ENCODE measurements at places on chromosomes 7 and 10. TPM values are rescaled to one million over a fixed set of nuclear protein-coding genes. Genes with fewer than 3 reads are reported as not detected.

- DNase-seq = no peak
Measured at GRCh38 chr10:115711306-115711705, 561.7 kb downstream of the GFRA1 start.

DNA sequence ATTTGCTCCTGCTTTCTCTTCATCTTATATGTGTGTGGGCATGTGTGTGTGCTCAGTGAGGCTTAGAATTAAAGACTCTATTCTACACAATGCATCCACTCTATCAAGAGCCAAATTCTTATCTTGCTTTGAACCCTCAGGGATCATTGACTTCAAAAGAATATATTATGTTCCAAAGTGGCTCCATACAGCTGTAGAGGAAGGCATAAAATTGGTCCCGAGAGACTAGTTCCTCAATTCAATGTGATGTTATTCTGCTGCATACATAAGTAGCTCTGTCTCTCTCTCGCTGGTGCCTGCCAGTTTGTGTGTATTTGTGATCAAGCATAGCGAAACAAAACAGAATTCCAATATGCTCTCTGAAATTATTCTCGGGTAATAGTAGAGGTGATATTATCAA, 997.9 kb upstream of the POT1 start:
- DNase-seq = no peak

OPALIN gene
- not detected for total RNA-seq

AKR1E2 gene
- total RNA-seq = 5.3 TPM
